Activated CD4-positive, alpha-beta T cell treated with anti-CD3 and anti-CD28 coated beads, Interleukin-2, amount 50 U/mL, for 24 hours (primary cell): ENCODE measurements at places on chromosomes 5 and 9.
A peak's percentile ranks its signal among the peaks of the same experiment; 100 is the strongest.

DNA sequence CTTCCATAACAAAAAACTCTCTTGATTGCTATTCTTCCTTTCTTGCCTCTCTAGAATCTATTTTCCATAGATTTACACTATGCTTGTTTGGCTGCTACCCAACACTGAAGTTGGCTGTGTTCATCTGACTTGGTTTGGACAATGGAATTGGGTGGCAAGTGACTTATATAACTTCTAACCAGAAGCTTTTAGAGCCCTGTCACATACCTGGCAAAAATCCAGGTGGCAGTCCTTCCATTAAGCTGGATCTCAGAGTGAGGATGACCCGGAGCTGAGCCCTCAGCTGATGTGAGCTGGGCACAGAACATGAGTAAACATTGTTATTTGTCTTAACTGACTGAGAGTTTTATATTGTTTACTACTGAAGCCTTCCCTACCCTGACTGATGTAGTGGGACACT is 225.7 kb downstream of the TLR4 start:
- no peak for DNase-seq

DNA sequence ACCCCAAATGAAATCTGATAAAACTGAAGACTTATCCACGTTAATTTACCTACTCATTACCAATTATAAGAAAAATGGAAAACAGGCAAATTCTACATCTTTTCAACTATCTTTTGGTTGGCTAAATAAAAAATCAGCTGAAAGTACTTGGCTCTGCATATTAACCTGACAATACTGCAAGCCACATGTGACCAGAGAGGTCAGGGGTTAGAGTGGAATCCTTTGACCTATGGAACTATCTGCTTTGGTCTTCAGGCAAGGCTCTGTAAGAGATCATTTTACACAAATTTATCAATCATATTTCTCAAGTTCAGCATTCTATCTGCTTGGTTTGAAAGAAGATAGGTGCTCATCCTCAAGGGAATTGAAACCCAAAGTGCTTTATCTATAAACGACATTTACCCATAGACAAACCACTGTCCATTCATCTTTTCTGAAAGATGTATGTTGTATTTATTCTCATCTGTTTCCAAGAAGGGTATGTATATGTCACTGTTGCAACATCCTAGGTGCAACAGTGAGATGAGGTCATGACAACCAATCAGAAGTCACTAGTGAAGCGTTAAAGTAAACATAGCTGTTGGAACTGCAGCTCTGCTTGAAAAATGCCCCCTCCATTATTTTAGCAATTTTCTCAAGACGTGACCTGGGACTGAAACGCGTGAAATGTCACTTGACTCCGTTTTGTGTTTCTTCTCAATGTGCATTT is 144.9 kb upstream of the POU5F2 start:
- no peak for DNase-seq

GRCh38 chr5:33275921-33276627 is 164.7 kb upstream of the TARS1 start:
- DNase-seq = no peak

DNA sequence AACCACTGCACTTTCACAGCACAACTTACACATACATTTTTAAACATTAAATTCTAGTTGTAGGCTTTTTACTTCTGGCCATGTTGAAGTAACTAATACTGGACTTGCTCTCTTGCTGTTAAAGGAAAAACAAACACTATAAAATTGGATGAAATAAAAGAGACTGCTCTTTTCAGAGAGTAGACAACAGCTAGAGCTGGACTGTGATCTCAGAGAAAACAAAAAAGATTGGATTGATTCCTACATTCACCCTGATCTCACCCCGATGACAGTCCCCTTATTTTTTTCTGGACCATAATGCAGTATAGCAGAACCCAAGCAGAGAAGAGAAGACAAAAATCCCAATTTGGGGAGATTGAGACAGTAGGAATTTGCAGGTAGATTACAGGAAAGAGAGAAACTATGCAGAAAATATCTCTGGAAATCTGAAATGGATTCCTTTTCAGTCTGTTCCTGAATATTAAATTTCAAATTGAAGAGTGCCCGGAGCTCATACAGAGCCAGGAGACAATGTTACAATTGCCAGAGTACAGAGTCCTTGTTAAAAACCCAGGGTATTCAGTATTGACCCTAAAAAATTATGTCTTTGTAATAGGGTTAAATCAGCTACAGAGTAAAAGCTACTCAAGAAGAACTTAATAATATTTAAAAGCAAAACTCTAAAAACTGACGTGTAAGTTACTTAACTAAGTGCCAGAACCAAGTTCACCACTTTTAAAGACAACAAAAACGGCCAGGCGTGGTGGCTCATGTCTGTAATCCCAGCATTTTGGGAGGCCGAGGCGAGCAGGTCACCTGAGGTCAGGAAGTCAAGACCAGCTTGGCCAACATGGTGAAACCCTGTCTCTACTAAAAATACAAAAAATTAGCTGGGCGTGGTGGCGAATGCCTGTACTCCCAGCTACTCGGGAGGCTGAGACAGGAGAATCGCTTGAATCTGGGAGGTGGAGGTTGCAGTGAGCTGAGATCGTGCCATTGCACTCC is 208.6 kb downstream of the MPDZ start:
- no peak for DNase-seq

- DNase-seq = no peak
Measured at GRCh38 chr9:129637102-129637501, 4.8 kb downstream of the ASB6 start.

DNA sequence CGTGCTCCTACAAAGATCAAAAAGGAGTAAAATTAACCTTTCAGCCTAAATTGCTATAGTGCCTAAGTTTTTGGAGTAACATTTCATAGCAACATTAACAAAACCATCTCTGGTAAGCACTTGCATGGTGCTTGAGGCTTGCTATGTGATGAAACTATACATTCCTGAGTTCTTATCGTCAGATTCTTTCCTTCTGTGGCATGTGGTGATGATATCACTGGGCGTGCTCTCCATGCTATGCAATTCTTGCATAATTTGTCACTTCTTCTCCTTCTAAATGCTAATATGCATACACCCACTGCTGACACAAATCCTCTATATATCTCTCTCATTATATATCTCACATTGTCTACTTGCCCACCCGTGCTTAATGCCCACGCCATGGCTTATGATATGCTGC is 2019.9 kb downstream of the MAT2B start:
- no peak for DNase-seq

- DNase-seq = peak; percentile 37
Measured at GRCh38 chr9:91734371-91734981, 215.6 kb downstream of the ROR2 start.

DNA sequence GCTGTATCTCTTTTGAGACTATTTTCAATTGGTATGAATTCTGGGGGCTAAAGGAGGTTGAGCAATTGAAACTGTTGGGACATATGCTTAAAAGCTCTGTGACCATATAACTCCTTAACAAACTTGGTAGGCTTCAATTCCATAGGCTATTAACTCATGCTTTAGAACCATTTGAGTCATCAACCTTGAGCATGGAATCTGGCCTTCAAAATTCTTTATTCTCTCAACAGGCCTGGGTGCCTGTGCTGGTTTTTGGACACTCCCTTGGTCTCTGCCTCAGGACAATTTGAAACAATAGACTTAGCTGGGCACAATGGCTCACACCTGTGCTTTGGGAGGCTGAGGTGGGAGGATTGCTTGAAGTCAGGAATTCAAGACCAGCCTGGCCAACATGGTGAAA is 61.4 kb upstream of the EPB41L4A start:
- DNase-seq = no peak

DNA sequence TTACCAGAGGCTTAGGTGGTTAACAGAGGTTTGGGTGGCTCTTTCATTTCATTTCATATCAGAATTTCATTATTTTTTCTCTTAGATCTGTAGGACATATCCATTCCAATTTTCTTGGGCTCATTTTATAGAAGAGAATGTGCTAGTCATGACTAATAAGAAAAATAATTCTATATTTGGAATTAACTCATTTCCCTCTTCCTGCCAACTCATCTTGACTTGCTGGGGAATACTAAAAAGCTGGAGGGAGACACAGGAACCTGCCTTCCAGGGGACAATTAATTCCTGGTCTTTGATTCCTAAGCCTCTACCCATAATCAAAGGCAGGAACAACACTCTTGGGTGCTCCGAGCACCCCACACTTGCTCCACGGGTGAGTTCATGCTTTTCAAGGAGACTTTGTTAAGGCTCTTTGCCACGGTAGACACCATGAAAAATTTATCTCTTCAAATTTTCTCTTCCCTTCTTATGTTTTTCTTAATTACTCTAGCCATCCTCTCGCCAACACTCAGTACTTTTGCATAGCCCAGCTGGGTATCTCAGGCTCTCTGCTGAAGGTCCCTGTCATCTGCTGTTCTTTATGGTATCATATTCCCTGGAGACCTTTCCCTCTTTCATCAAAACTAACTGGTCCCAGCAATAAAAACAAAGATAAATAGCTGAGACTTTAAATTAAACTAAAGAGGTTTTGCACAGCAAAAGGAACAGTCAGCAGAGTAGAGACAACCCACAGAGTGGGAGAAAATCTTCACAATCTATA is 273.9 kb downstream of the NPR3 start:
- DNase-seq = no peak

- DNase-seq = no peak
Measured at GRCh38 chr5:88674356-88675167, 208.4 kb downstream of the MEF2C start.

GRCh38 chr5:65855766-65856315 is 70.5 kb upstream of the ERBIN start:
- no peak for DNase-seq

DNA sequence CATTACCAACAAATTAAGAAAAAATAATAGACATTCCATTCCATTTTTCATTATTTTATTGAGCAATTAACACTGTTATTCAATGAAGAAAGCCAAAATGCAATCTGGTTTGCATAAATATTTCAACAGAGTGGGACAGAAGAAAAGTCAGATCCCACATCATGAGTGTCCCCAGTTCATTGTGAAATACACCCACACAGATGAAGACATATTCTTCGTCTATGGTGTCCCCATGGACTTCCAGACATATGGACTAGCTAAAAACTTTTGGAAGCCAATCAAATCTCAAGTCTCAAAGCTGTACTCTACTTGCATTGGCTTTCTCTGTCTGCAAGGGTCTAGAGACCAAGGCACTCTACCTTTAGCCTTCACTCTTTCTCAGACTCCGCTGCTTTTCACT is 194.3 kb downstream of the SEMA5A start:
- DNase-seq = no peak

- no peak for DNase-seq
Measured at GRCh38 chr5:79086116-79086515, 16.5 kb downstream of the BHMT2 start.

- no peak for DNase-seq
Measured at GRCh38 chr9:15972760-15973159, 419.9 kb downstream of the CCDC171 start.

GRCh38 chr9:119180897-119181296 is 188.3 kb downstream of the BRINP1 start:
- DNase-seq = no peak

DNA sequence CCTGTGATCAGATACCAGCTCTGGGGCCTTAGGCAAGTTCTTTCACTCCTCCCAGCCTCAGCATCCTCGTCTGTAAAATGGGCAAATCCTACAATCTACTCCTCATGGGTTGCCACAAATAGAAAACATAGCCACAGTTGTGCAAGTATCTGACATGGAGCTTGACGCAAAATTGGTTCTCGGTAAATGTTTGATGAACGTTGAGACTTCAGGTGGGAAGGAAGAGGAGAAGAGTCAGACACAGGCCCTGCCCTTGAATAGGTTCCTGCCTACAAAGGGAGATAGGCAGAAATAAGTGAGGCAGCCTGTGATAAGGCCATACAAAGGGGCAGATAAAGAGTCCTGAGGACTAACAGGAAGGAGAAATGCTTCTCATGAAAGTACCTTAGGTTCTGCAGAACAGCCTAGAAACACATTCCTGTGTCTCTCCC is 26.1 kb upstream of the CPEB4 start:
- no peak for DNase-seq

DNA sequence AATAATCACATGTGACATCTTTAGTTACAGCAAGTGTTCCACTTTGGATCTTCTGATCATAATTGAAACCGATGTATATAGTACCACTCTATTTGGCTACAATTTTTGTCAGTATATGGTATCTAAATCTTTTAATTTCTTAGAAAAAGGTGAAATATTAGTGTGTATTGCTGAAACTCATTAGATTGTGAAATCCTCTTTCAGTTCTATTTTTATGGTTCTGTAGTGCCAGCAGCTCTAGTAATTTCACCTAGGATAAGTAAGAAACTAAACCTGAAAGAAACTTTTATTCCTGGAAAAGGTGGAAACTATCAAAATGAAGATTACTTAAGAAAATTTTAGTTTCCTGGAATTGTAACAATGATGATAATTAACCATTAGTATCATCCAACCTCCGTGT is 370.9 kb downstream of the NNT start:
- no peak for DNase-seq

DNA sequence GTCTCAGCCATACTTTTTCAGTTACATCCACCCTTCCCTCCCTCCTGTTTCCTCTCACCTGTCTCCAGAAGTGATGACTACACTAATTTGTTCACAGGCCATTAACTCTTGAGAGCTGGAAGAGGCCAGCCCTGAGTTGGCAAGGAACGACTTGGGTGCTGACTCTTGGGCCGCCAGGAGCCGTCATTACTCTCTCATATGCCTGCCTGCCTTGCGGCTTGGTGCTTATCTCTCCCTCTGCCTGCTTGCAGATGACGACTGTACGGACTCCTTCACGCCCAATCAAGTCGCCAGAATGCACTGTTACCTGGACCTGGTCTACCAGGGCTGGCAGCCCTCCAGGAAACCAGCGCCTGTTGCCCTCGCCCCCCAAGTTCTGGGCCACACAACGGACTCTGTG is 66.1 kb downstream of the PAPPA start:
- no peak for DNase-seq

GRCh38 chr5:113274836-113275414 is 159.9 kb downstream of the TSSK1B start:
- DNase-seq = no peak

- no peak for DNase-seq
Measured at GRCh38 chr9:124040935-124041816, 29.6 kb downstream of the LHX2 start.

GRCh38 chr9:117734523-117735314 is 30.5 kb downstream of the TLR4 start:
- DNase-seq = no peak

- no peak for DNase-seq
Measured at GRCh38 chr9:122402874-122403273, 32.0 kb downstream of the PTGS1 start.
